ENCODE measurements at places on chromosomes 2 and 18.

GRCh38 chr18:12657684-12658425 is at the start of gene SPIRE1:
SPIRE1 (minus strand) TSS chr18:12658107; CDS start chr18:12657866, 241 bp downstream.
- no peak for DNase-seq

DNA sequence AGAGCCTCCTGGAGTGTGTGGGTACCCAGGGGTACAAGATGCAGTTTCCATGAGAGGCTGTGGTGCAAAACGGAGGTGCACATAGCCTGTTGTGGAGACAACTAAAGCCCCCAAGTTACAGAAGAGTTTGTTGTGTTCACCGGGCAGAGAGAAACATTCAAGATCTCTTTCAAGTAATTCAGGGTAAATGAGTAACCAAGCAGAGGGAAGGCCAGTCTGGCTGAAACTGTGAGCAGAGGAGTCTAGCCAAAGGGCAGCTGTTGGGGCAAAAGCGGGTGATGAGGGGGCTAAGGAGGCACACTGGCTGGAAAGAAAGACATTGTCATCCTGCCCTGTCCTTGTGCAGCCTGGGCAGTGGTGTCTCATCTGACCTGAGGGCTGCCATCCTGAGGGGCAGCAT is 52.0 kb downstream of the CXCR4 start:
- no peak for DNase-seq

DNA sequence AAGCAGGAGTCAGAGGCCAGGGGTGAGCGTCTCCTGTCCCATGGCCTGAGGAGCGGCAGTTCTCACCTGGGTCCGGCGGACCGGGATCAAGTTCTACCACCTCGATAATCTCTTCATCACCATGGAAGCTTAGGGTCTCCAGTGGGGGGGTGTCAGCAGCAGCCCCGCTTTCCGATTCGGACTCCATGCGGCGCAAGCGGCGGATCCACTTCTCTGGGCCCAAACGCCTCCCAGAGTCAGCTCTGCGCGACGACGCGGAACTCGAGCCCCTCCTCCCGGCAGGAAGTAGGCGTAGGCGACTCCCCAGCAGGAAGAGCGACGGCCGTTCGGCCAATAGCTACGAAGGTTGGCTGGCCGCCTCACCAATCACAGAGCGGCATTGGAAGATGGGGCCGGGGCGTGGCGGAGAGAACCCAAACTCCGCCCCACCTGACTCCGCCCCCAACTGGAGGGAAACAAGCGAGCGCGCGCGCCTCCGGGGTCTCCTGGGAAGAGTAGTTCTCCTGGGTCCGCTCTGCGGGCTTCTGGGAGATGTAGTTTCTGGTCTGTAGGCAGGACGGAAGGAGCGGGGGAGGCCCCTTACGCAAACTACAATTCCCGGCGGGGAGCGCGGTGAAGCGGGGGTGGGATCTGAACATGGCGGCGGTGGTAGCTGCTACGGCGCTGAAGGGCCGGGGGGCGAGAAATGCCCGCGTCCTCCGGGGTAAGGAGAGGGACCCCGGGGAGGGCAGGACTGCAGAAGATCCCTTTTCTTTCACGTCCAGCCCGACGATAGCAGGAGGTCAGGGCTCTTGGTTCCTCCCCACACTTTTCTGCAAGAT is at the start of the genes AAMP and PNKD:
Gene AAMP, minus strand, starts transcription at position 238 of the 821 bp plus-strand sequence. Its CDS starts 51 bp downstream, at position 187.
Gene PNKD, plus strand, starts transcription at position 620 of the 821 bp plus-strand sequence. Its CDS starts 17 bp downstream, at position 637.
- DNase-seq = peak; percentile 98

DNA sequence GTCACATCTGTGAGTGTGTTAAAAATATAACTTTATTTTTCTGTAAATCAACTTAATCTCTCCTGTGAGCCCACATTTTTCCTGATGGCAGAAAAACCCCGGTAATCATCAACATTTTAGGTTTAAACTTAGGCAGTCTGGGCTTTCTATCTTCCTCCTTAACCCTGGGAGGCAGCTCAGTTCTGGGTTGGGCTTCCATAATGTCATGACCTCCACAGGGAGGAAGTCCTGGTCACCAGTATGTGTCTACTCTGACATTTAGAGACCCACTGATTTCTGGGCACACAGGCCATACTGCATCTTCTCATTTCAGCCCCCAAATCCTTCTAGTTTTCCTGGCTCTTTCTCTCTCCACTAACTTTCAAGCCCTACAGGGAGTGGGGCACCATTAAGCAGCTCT is 181.2 kb downstream of the DYSF start:
- DNase-seq = no peak

DNA sequence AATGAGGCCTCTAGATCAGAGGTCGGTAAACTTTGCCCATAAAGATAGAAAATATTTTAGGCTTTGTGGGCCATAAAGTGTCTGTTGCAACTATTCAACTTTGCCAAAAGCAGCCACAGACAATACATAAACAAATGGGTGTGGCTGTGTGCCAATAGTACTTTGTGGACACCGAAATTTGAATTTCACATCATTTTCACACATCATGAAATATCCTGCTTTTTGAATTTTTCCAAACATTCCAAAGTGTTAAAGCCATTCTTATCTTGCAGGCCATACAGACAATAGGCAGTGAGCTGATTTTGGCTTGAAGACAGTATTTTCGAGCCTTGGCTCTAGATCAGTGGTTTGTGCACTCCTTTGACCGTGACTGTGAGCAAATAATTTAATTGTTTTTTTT is 51.1 kb upstream of the EPC2 start:
- DNase-seq = no peak

DNA sequence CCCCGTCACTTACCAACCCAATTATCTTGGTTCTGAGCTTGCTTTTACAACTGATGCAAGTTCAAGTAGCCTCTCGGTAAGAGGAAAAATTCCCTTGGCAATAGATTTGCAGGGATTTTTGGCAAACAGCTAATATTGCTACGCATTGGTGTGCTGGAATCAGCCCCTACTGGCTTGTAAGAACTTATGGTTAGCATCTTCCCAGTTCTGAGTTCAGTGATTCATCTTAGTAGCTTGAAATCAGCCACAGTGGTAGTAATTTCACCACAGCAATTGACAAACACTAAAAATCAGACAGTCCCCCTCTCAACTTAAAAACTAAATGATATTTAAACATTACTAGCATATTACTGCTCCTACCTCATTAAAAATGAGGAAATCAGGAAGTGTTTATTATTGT is 5.9 kb upstream of the RAX start:
- DNase-seq = no peak

DNA sequence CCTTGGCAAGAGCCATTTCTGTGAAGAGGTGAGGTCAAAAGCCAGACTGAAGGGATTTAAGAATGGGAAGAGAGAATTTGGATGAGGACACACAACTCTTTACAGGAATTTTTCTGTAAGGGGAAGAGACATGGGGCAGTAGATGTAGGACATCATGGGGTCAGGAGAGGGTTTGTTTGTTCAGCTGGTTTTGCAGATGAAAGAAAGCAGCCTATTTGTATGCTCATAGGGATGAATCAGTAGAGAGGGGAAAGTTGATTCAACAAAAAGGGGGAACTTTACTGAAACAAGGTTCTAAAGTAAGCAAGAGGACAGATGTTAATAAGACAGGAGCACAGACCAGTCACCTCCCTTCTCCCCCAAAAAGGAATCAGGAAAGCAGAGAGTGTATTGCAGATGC is 11.2 kb downstream of the SCG2 start:
- no peak for DNase-seq

DNA sequence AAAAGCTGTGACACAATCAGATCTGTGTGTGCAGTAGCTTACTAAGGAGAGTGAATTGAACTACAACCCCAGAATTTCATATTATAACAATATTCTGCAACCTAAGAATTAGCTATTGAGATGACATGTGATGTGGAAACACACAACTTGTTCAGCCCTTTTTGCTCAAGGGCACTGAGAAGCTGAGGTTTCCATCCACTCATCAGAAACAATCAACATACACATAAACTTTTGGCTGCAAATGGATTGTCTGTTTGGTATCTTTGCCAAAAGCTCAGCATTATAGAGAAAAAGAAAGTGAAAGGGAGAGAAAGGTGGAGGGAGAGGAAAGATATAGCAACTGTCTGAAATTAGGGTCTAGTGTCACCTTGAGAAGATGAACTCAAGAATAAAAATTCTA is 117.2 kb upstream of the KLF7 start:
- DNase-seq = no peak

DNA sequence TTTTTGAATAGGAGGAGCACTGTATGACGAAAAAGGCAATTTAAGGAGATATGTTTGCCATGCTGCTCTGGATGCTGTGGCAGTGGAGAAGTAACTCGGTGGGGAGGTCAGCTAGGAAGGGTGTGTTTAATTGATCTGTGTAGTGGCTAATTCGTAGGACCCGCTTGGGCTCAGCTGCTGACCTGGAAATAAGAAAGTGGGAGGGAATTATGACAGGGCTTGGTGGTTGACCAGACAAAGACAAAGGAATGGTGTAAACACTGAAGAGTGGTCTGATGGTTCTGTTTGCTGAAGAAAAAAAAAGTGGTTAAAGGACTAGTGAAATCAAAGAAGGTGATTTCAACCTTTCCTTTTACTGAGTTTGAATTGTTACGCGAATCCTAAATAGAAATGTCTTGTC is 146.0 kb downstream of the MAP4K4 start:
- no peak for DNase-seq

GRCh38 chr2:223418131-223418530 is 184.0 kb downstream of the SCG2 start:
- no peak for DNase-seq

- DNase-seq = no peak
Observed at GRCh38 chr2:23692851-23693605, 233.9 kb downstream of the ATAD2B start.

DNA sequence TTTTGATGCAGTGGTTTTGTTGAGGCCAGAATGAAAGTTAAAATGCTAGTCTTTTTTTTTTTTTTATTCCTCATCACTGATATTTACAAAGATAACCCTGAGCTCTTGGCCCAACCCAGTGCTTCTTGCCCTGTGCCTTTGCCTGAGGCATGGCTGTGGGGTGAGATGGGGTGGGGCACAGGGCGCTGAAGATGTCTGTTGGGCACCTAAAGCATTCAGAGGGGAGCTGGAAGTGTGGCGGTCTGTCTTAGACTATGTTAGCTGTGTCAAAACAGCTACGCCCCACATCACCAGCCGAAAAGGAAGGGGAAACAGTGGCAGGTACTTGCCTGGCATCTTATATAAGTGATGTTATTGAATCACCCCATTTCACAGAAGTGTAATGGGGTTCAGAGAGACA is 20.7 kb downstream of the TOGARAM2 start:
- DNase-seq = no peak

DNA sequence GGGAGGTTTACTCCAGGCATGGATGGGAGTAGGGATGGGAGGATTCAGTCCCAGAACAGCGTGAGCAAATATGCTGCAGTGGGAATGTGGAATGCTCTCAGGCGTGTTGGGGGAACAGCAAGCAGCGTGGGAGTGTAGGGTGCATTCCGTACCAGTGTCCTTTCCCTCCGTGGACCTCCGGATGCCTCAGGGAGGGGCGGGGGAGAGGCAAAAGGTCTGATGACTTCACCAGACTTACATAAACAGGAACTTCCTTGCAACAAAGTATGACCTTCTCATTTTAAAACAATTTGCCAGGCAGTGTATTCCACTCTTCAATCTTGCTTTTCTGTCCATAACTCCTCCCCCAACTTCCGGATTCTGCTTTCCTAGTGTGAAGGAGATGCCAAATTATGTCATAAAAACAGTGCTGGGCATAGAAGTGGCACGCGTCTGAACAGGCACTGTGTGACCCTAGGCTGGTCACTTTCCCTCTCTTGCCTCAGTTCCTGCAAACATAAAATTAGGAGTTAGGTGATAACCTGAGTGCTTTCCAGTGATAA is 36.9 kb downstream of the RPL37A start:
- DNase-seq = no peak

DNA sequence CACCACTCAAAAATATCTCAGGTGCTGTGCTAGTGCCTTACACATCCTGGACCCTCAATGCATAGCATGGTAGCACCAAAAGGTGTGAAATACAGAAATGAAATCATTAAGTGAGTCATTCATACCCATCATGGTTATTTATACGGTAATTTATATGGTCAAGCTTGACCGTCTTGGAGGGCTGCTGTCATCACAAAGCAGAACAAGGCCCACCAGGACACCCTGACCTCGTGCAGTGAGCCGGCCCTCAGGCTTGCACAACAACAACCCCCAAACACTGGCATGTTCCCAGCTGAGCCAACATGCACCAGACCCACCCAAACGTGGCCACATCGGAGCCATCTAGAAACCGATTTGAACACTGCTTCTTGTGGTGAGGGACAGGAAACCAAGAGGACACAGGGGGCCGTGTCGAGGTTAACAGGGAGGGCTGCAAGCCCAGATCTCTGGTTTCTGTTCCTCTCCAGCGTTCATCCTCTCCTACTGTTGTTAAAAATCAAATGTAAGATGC is 378.5 kb upstream of the ID2 start:
- DNase-seq = peak; percentile 89

DNA sequence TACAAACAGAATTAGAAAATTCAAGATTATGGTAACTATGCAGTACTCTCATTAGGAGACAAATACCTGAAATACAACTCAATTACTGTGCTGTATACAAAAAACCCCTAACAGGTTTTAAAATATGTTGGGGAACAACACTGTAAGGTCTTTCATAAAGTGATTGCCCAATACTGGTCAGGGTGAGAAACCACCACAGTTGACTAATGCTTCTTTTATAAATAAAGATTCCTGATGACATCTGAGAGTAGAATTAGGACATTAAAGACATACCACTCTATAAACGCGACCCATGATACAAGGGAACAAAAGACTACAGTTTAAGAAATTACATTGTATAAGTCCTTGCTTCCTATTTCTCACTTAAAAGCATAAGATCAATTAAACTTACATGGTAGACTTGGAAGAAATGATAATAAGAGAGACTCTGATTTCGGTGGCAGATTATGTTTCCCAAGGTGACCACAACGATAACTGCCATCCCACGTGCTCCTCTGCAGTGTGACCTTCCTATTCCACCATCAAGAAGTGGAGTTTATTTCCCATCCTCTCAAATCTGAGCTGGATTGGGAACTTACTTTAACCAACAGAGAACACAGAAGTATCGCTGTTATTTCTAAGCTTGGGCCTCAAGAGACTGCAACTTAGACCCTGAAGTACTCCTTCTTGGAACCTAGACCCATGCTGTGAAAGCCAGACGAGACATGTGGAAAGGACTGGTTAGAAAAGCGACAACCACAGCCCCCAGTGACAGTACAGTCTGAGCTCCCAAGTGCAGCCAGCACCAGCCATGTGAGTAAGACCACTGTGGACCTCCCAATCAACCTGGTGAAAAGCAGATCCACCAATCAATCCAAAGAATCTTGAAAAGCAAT is 52.3 kb downstream of the ZNF521 start:
- DNase-seq = no peak

GRCh38 chr2:158253170-158253569 is 151.5 kb downstream of the UPP2 start:
- no peak for DNase-seq

- no peak for DNase-seq
Observed at GRCh38 chr2:20671036-20671735, 4.2 kb downstream of the GDF7 start.

DNA sequence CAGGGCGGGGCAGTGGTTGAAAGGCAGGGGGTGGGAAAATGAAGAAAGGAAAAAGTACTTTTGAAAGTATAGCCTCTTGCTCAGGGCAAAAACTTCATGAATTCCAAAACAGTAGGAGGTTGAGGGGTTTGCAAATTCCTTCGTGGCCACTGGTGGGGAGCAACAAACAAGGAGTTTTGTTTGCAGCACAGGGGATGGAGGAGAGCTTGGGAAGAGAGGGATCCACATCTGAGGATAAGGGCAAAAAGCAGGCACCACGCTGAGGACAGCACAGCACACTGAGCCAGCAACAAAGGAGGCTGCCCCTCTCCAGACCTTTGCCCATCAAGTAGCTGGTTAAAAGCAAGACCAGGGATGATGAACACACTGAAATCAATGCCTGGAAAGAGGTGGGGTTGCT is 148.9 kb downstream of the TCF4 start:
- no peak for DNase-seq

- DNase-seq = no peak
Observed at GRCh38 chr18:76368976-76369375, 126.1 kb downstream of the ZNF516 start.
